Suprapubic skin (tissue), 4 donors: ENCODE measurements at places on chromosomes 1 and 21. TPM values are rescaled to one million over a fixed set of nuclear protein-coding genes. Genes with fewer than 3 reads are reported as not detected.

TMCO2 gene
- not detected for total RNA-seq

DNA sequence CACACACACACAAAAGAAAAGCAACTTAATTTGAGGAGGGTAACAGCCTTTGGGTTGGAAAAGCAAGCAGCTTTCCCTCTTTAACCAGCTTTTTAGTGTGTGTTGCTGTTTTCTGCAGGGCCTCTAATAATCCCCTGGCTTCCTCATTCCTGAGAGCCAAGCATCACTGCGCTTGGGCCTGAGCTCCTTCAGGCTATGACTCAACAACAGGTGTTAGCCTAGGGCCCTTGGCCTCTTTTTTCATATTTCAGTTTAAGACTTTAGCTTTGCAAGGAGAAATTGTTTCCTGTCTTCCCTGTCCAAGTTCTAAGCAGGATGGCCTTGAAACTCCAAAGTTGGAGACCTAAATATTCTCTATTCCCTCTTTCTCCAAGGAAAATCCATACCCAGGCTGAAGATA, 26.2 kb upstream of the SNX27 start:
- no peaks in the 10 kb centered on the region for H3K27me3 ChIP-seq
- no peaks in the 10 kb centered on the region for H3K36me3 ChIP-seq
- H3K27ac ChIP-seq: peak overlapping the region; percentile 70
- peaks cover 57% of the 10 kb centered on the region for H3K4me1 ChIP-seq
- no peak overlapping the region for H3K4me3 ChIP-seq

DNA sequence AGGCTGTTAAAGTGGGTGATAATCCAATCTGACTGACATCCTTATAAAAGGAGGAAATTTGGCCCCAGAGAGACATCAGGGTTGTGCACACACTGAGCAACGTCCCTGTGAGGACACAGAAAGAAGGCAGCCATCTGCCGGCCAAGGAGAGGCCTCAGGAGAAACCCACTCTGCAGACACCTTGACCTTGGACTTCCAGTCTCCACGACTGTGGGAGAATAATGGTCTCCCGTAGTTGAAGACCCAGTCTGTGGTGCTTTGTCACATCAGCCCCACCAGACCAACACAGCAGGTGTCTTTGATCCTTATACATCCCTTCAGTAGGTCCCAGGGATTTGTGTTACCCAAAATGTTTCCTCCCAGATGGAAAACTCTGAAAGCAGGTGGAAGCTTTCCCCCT, 4.2 kb upstream of the DNAJC28 start:
- no peak overlapping the region for H3K27ac ChIP-seq
- no peak overlapping the region for H3K4me3 ChIP-seq
- peaks cover 9% of the 10 kb centered on the region for H3K4me1 ChIP-seq

GRCh38 chr1:204830747-204831146, 39.9 kb upstream of the NFASC start:
- H3K27me3 ChIP-seq: peaks cover 66% of the 10 kb centered on the region
- DNase-seq: no peak

ATAD3C gene
- 0.32 TPM for total RNA-seq

- peaks cover 4% of the 10 kb centered on the region for H3K27me3 ChIP-seq
- H3K36me3 ChIP-seq: no peaks in the 10 kb centered on the region
- H3K4me1 ChIP-seq: no peaks in the 10 kb centered on the region
- no peak overlapping the region for H3K27ac ChIP-seq
- DNase-seq: no peak
- H3K4me3 ChIP-seq: no peak overlapping the region
Measured at GRCh38 chr1:182101415-182102042, 40.0 kb upstream of the ZNF648 start.
